Stimulated activated CD4-positive, alpha-beta T cell treated with anti-CD3 and anti-CD28 coated beads, Interleukin-4, amount 100 ng/mL, for 4 hours (primary cell): ENCODE measurements at places on chromosomes 11 and 22.

DNA sequence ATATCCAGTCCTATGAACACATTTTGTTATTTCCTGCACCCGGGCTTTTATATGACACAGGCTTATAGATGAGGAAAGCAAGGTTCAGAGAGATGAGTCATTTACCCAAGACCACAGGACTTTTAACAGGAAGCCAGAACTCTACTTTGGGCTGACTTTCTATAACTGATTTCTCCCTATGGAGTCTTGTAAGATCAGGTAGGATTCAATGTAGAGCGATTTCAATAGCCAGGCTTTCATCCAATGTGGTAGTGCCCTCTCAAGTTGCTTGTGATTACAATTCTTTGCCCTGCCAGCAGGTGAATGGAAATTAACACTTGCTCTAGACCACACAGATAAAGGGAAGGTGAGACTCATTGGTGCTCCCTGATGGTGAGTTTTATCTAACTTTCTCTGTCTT, 378.3 kb downstream of the INSC start:
- DNase-seq, result no peak

DNA sequence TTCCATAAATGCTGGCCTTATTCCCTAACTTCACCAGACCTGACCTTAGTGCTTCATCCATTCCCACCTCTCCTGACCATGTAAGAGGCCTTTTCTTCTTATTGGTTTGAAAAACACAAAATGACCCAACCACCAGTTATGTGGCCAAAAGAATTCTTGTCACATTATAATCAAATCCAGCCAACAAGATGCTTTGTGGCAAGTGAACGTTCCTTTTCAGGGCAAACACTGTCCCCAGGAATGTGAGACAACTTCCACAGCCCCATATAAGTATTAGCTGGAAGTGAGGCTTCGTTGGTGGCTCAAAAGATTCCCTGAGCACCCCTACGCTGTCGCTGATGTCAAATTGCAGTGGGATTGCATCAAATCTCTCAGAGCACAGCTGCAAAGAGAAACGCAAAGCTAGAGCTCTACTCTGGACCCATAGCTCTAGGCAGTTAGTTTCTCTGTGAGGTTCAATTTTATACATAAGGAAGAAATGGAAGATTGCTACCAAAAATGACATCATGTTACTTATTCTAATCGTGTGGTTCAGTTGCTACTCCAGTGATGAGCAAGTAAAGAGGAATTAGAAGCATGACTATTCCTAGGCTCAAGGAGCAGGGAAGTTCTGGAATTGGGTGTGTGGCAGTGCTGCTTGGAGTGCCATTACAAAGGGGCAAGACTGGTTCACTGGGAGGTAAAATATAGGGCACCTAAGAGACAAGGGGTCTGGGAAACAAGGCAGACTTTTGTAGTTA, 26.1 kb downstream of the GLYATL1 start:
- DNase-seq, result no peak

- no peak for DNase-seq
These were observed 3.9 kb upstream of the MUC15 start for GRCh38 chr11:26575946-26576345.

DNA sequence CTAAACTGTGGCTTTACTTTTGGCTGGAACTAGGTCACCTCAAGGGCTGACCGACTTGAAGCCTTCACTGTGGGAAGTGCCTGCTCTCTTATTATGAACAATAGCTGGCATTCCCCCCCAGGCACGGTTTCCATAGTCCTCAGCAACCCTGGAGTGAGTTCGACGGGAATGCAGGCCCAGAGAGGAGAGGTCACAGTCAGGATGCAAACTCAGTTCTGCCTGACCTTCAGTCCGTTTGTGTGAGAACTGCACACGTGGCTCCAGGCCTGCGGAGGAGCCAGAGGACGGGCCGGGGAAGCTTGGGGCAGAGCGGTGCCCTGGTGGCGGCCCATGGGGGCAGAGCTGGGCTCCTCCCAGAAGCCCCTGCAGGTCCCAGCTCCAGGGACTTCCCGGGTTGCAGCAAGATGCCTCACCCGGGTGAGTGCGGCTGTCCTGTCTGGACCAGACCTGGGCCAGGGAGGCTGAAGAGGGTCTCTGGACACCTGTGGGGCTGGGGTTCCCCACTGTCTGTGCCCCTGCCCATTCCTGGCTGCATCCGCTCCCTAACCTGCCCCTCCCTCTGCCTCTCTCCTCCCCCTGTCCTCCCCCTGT, 17.2 kb downstream of the SLC25A18 start:
- no peak for DNase-seq

GRCh38 chr22:21693999-21694341, 28.2 kb downstream of the PPIL2 start:
- DNase-seq, result no peak

GRCh38 chr22:17536269-17536668, 27.0 kb upstream of the SLC25A18 start:
- DNase-seq, result no peak

- no peak for DNase-seq
These were observed 26.5 kb downstream of the RPL27A start for GRCh38 chr11:8709002-8709672.

DNA sequence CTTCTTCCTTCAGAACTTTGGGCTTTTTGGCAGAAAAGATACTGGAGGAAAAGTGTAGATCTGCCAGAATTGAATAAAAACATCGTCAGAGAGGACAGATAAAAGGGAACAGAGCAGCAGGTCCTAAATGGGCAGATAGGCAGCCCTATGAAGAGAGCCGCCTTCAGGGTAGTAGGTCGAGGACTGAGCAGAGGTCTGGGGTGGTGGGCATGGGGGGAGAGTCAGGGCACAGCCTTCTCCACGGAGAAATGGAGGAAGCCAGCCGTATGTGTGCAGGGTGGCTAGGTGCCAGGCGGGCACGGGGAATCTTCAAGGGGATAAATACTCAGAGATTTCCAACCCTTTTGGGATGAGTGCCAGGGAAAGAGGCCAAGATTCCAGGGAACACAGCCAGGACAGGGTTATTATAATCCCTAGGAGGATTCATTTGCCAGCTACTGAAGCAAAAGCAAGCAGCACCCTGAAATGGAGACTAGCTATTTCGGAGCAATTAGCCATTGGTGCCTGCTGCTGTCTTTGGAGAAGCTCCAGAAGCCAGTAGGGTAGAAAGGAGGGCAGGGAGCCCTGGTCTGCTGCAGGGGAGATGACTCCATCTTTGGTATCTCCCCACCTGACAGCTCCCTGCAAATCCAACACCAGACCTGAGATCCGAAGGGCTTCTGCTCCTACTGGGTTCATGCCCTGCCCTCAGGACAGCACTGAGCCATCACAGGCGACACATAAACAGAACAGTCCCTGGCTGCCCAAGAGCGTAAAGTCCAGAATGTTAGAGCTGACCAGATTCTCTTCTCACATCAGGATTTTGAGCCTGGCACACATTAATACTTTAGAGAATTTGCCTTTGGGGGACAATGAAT, 174.5 kb upstream of the NTM start:
- DNase-seq, result no peak

GRCh38 chr11:130527636-130528297, 79.3 kb downstream of the ADAMTS15 start:
- DNase-seq, result no peak

- no peak for DNase-seq
These were observed 4.2 kb upstream of the MPEG1 start for GRCh38 chr11:59216641-59217564.

- no peak for DNase-seq
These were observed 13.9 kb downstream of the IFITM10 start for GRCh38 chr11:1736447-1736992.

DNA sequence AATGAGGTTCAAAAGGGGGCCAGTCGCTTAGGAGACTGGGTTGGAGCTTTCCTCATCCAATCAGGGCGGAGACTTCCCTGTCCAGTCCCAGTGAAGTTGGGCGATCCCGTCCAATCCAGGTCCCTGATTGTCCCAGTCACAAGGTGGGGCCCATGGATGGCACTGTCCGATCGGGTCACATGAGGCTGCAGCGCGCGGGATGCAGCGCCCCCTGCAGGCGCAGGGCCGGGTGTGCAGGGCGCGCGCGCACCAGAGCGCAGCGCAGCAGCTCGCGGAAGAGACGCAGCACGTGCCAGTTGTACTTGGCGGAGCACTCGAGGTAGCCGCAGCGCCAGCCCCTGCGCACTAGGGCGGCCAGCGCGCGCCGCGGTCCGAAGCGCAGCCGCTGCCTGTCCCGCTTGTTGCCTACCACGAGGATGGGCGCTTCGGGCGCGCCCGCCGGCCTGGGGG, 2.3 kb downstream of the RASL10A start:
- no peak for DNase-seq

DNA sequence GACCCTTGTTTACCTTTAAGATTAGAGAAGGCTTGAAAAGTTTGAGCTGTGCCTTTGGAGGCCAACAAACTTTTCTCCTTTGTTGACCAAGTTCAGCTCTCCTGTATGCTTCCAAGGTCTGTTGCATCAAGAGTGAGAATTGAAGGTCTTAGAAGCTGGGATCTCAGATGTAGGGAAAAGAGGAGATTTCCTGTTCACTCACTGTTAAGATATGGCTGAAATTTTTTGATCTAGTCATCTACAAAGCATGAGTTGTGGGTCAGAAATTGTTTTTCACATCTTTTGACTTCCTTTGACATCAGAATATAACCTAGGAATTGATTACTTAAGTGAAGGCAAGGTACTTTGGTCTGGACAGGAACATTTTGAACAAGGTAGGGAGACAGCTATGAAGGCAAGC, 12.1 kb downstream of the OR51B4 start:
- DNase-seq, result no peak

GRCh38 chr11:115981104-115981481, 476.9 kb upstream of the CADM1 start:
- no peak for DNase-seq

DNA sequence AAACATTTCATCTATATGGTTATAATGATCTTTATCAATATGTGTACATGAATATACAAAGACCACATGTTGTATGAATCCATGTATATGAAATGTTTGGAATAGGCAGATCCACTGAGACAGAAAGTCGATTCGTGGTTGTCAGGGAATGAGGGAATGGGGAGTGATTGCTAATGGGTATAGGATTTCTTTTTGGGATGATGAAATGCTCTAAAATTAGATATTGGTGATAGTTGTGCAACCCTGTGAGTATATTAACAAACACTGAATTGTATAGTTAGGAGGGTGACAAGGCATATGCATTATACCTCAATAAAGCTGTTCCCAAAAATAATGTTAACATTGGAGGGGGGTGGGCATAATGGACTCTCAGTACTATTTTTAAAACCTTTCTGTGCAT, 5.0 kb upstream of the PTPMT1 start:
- DNase-seq, result no peak

DNA sequence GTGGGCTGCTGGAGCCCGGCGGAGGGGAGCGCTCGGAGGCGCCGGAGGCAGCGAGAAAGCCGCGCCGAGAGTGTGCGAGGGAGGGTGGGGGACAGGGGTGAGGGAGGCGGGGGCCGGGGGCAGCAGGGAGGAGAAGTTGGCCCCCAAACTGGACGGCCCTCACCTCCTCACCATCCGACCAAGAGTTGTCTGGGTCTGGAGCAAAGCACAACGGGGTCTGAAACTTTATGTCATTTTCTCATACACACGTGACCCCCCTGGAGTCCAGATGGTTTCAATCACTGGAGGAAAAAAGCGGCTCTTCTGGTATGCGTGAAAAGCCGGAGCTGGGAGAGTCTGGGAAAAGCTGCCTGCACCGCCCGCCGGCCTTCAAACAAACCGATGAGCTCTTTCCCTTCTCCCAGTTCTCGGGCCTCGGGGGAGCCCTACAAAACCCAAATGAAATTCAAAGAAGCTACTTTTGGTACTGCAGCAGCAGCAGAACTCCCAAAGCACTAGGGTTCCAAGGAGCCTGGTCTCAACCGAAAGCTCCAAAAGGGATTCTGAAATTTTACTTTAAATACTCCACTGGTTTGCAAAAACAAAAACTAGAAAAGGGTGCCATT, 39.7 kb upstream of the AKIP1 start:
- DNase-seq, result no peak

DNA sequence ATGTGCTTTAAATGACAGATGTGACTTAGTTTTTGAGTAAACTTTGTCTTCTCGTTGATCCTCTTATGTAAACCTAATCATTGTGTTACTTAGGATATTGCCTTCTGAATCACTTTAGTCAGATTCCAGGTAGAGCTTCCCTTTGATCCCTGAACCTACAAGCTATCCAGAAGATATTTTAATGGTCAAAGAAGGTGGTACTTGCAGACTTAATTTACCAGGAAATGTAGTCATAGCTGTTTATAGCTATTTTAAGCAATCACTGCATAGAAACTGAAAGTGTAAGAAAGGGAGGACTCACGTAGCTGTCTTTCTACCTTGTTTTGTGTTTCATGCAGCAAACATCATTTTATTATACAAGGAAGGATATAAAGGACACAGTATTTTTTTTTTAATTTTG, 189.5 kb downstream of the DDX10 start:
- no peak for DNase-seq

DNA sequence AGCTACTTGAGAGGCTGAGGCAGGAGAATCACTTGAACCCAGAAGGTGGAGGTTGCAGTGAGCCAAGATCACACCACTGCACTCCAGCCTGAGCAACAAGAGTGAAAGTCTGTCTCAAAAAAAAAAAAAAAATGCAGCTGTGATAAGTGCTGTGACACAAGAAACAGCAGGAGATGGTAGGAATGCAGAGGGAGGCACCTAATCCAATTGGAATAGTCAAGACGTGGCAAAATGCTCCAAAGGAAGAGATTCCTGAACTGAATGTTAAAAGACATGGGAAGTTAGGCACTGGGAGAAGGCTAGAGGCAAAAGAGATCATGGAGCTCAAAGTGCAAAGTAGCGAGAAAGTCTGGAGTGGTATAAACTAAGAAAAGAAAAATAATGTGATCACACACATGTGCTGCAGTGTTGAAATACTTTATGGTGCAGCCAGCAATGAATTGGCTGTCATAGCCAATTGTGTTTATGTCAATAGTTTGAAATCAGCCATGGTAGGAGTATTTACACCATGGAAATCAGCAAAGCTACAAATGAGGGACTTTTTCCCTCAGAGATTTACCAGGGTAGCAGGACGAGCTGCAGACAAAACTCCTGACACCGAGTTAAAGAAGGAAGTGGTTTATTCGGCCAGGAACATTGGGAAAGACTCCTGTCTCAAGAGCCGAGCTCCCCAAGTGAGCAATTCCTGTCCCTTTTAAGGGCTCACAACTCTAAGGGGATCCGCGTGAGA, 40.9 kb upstream of the LIPT2 start:
- no peak for DNase-seq

DNA sequence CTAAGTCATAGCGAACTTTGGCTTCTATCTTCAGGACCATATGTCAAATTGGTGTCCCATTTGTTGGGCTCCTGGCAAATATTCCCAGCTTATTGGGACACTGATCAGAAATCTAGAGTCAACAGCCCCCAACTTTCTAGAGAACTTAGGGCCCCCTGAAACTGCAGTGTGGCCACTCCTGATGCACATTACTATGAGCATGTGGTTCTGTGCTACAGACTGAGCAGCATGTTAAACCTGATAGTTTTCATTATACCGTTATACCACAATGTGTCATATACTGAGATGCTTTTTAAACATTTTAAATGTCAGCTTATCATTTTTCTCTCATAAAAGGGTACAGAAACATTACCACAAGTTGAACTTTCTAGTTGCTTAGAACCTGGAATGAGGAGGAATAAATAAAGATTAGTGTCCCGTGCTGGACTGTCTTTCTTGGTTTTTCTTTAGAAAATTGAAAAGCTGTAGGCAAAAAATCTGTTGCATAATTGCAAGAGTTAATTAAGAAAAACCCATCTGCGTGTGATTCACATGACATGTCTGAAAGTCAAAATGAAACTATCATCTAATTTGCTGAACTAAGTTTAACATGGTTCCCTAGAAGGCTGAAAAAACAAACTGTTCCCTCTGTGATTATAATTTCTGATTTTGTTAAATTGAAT, 16.4 kb upstream of the CTSC start:
- DNase-seq, result no peak

GRCh38 chr11:61281581-61282250, 13.4 kb downstream of the VWCE start:
- DNase-seq, result no peak

GRCh38 chr22:46673205-46673604, 53.0 kb downstream of the GRAMD4 start:
- no peak for DNase-seq
